Substantia nigra (tissue), 51 donors: ENCODE measurements at places on chromosomes 7 and 10.

DNA sequence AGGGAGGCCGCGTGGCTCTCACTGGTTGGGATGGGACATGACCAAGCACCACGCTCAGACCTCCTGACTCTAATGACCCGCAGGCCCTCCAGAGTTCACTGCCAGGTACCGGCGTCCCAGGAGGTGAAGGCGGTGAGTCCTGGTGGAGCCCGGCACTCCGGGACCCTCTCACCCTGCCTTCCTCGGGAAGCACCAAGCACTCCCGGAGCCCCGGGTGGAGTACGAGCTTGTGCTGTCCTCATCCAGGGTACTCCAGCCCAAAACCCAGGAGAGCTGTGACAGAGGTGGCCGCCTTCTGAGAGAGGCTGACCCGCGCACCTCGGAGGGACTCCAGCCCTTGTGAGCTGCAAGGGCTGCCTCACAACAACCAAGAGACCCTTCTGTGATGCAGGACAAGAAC, 9.4 kb downstream of the MAD1L1 start:
- DNase-seq = no peak

DNA sequence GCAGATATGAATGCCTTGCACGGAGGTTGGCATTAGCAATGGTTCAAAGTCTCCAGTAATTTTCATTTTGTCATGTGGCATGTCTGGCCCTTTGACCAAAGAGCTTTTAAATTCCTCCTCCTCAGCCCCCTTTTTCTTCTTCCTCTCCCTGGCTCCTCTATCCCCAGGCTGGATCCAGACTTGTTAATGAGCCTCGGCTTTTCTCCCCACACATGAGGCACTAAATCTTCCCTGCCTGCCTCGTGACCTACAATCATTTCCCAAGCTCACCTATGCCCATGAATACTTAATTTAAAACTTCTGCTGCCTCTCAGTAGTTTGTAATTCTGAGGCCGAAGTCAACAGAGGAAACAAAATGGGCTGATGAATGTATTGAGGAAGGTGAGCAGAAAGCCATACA, 23.3 kb upstream of the LRRC4 start:
- DNase-seq = no peak

DNA sequence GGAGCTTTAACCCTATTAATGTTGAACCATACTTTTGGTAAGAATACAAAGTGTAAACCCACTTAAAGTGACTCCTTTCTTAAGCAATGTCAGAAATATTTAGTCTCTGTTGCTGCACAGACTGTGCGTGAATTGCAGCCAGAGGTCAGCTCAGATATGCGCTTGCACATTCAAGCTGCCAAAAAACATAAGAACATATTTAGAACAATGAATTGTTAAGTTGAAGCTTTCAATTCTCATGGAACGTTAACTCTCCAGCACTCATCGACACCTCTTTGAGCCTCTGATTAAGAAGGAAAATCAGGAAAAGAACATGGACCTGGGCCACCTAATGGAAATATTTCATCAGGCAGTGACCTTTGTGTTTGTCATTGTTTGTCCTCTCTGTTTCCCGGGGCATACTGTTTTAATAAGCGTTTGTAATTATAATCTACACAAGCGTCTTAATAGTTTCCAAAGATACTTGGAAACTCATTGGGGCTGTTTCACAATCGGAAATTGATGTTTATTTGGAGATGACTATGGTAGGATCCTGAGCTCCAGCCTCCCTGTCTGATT, 193.0 kb upstream of the CELF2 start:
- DNase-seq = no peak

GRCh38 chr7:43232366-43232765, 119.9 kb downstream of the HECW1 start:
- DNase-seq = no peak

- no peak for DNase-seq
Measured at GRCh38 chr10:132229834-132230556, 43.2 kb downstream of the DPYSL4 start.

DNA sequence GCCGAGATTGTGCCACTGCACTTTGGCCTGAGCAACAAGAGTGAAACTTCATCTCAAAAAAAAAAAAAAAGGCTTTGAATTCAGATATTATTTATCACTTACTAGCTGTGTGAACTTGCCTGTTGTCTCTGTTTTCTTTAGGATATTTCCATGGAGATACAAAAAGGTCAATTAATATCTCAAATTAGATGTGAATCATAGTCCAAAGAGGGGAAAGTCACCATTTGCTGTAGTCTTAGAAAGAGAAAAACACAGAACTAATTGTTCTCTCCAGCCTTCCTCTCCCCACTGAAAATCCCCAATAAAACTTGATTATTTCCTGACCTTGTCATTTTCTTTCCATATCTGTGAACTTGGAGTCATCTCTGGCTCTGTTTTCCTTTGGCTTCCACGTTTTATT, 21.2 kb downstream of the HEPACAM2 start:
- no peak for DNase-seq

DNA sequence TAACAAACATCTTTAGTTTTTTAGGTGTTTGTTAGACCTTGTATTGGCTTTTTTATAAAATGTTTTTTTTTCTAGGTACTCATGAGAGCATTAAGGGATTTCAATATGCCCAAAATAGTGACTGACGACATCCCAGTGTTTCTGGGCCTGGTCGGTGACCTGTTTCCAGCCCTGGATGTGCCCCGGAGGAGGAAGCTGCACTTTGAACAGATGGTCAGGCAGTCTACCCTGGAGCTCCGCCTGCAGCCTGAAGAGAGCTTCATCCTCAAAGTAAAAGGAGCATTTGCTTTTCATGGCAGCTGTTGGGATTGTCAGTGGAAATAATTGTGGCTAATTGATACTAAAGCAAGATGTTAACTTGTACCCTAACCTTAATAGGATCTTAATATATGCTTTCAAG, 161.5 kb downstream of the DNAH11 start:
- no peak for DNase-seq

DNA sequence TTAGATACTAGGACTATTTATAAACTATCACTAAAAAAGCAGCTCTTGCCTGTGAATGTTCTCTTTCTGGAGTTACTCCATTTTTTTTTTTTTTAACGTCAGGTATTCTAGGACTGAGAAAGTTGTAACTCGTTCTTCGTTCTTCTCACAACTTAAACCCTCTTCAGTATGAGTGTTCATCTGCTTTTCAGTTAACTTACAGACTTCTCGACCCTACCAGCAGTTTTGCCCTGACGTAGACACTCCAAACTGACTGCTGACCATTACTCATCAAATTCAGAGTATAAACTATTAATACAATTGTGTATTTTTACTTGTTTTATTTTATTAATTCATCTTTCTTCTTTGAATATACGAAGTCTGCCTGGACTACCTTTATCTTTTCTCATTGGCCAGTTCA, 353.1 kb downstream of the GPR37 start:
- DNase-seq = no peak

GRCh38 chr10:122388287-122388997, 13.9 kb downstream of the PLEKHA1 start:
- DNase-seq = no peak

GRCh38 chr10:62491597-62491996, 117.4 kb downstream of the ZNF365 start:
- DNase-seq = no peak

DNA sequence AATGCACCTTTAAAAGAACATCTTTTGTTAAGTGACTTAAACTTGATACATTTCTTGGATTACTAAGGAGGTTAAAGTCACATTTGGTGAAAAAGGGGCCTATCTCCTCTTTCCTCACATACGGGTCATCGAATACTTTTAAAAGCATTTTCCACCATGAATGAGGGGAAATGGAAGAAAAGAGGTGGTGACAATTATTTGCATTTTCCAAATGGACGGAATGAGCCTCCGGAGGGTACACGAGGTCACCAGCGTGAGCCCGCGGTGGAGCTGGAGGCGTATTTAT, 1.0 kb upstream of the BMPR1A start:
- no peak for DNase-seq

DNA sequence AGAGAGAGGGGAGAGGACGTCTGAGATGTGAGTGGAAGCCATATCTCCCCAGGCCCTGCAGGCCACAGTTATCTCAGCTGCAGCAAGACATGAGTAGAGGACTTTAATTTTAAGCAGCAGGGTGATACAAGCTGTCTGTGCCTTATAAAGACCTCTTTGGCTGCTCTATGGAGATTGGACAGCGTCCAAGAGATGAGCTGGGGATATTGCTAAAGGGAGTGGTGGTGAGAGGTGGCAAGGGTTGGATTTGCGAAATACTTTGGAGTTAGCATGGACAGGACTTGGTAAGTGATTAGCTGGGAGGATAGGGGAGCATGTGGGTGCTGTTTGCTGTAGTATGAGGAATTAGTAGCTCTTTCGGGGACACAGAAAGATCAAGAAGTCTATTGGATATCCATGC, 191.8 kb downstream of the CACNB2 start:
- no peak for DNase-seq

- DNase-seq = no peak
Measured at GRCh38 chr7:130022115-130022514, 29.1 kb downstream of the ZC3HC1 start.

DNA sequence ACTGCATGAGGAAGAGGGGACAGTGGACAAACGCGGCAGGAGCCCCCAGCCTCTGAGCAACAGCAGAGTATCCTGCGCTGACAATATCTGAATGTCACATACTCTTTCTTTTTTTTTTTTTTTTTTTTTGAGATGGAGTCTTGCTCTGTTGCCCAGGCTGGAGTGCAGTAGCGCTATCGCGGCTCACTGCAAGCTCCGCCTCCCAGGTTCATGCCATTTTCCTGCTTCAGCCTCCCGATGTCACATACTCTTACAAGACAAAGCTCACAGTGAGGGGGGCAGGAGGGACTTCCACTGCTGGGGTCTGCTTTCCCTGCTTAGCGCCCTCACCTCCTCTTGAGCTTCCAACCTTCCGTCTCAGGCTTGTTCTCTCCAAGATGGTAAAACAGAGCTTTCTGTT, 51.2 kb upstream of the TNS3 start:
- DNase-seq = no peak

DNA sequence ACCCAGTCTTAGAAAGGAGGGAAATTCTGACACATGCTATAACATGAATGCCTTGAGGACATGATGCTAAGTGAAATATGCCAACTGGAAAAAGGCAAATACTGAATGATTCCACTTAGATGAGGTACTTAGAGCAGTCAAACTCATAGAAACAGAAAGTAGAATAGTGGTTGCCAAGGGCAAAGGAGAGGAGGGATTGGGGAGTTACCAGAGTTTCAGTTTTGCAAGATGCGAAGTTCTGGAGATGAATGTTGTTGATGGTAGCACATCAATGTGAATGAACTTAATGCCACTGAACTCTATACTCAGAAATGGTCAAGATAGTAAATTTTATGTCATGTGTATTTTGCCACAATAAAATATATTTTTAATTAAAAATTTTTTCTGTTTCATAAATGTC, 38.9 kb downstream of the DRGX start:
- DNase-seq = no peak

GRCh38 chr7:130970696-130971095, 236.7 kb upstream of the KLF14 start:
- no peak for DNase-seq

GRCh38 chr7:130458257-130458656, 17.4 kb upstream of the CEP41 start:
- no peak for DNase-seq

- no peak for DNase-seq
Measured at GRCh38 chr7:101598986-101599771, 29.9 kb downstream of the MYL10 start.

DNA sequence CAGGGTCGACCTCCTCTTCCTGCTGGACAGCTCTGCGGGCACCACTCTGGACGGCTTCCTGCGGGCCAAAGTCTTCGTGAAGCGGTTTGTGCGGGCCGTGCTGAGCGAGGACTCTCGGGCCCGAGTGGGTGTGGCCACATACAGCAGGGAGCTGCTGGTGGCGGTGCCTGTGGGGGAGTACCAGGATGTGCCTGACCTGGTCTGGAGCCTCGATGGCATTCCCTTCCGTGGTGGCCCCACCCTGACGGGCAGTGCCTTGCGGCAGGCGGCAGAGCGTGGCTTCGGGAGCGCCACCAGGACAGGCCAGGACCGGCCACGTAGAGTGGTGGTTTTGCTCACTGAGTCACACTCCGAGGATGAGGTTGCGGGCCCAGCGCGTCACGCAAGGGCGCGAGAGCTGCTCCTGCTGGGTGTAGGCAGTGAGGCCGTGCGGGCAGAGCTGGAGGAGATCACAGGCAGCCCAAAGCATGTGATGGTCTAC, 46.9 kb downstream of the VWA2 start:
- no peak for DNase-seq

DNA sequence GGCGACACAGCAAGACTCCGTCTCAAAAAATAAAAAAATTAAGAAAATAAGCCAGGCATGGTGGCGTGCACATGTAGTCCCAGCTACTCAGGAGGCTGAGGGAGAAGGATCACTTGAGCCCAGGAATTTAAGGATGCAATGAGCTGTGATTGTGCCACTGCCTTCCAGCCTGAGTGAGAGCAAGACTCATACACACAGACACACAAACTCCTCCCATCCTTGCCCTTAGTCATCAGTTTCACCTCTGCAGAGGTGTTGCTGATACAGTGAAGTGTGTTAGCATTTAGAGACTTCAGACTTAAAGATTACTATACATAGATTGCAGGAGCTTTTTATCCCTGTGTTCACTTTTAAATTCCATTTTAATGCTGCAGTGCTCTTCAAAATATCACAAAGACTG, 5.5 kb upstream of the H2AZ2 start:
- no peak for DNase-seq

DNA sequence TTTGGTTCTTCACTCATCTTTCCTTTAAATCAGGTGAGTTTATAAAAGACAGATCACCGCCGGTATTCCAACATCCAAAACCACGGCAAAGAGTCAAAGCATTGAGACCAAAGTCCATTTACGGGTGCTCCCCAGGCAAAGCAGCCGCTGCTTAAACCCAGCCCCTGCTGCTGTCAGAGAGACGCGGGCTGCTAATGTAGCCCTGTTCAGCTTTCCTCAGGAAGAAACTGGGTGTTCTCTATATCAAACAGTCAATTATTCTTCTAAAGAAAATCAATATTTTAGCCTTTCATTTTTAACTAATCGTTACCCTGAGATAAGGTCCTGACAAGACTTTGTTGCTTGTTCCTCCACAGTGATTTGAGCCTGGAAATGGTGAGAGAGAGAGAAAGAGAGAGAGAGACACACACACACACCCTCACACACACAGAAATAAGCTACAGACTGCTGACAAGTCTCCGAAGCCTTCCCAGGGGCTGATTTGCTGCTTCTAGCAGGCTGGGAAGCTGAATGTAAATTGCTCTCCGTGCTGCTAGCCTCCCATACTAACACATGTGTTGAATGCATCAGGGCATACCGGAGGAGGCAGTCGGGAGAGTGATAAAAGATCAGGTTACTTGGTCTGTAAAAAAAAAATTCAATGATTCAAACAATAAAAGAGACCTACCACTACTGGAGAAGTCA, 183.0 kb upstream of the ANK3 start:
- DNase-seq = no peak

GRCh38 chr7:30828591-30828990, 57.4 kb downstream of the MINDY4 start:
- DNase-seq = no peak

- DNase-seq = no peak
Measured at GRCh38 chr10:78707745-78708144, 361.0 kb upstream of the ZMIZ1 start.
